ENCODE measurements at places on chromosomes 4 and X. TPM values are rescaled to one million over a fixed set of nuclear protein-coding genes. Genes with fewer than 3 reads are reported as not detected.

DOCK11 gene
- total RNA-seq, result 0.20 TPM

GAB3 gene
- 6.5 TPM for total RNA-seq

CLNK gene
- total RNA-seq, result not detected

CENPVL3 gene
- total RNA-seq, result not detected

ADH6 gene
- not detected for total RNA-seq

FHDC1 gene
- total RNA-seq, result 0.22 TPM

PNPLA4 gene
- total RNA-seq, result 7.8 TPM

PAGE2 gene
- total RNA-seq, result not detected

DDIT4L gene
- total RNA-seq, result 2.6 TPM

SOD3 gene
- total RNA-seq, result not detected

NUDT10 gene
- total RNA-seq, result not detected

GRCh38 chrX:119636419-119636818 lies 30.2 kb upstream of the NKRF start:
- DNase-seq, result no peak

DNA sequence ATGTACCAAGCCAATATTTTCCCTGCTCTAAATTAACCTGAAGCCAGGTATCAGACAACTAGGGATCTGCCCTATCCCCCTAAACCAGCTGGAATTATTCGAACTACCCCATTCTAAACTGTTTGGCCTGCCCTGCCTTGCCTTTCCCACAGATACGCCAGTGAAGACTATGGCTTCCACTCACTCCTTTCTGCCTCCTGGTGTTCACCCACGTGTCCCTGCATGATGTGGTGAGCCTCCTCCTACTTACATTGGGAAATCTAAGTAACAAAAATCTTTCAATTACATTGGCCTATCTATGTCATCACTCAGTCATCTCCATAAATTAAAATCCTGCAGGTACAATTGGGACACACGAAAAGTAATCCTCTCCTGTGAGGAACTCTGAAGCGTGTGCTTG lies 6.1 kb upstream of the LDOC1 start:
- DNase-seq, result no peak

GRCh38 chr4:152072001-152072485 lies 311.2 kb upstream of the GATB start:
- DNase-seq, result no peak

DNA sequence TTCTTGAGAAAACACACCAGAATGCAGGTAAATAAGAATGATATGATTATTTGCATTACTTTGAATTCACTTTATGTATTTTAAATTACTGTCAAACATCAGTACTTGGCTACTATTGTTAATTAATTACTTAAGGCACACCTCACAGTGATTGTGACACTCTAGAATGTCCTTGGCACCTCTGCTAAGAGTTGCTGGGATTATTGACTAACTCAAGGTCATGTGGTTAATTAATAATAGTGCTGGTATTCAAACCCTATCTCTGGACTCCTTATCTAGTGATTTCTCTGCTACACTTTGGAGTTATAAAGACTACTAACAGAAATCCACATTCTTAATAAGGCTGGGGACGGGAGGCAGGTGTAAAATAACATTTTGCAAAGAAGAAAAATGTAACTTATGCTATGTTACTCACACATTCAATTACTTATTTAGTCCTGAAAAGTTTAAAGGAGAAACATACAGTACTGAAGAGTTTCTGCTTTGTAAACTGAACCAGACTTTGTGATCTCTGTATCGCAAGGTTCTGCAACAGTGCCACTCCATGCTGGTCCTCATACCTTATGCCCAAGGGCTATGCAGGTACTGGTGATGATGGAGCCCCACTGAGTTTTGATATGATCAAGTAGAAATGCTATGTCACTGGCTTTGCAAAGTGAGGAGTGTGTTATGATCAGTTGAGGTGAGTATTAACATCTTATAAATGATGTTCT lies 242.7 kb downstream of the MID1IP1 start:
- DNase-seq, result no peak

- DNase-seq, result no peak
These were observed 7.3 kb downstream of the PLP1 start for GRCh38 chrX:103783971-103784370.

DNA sequence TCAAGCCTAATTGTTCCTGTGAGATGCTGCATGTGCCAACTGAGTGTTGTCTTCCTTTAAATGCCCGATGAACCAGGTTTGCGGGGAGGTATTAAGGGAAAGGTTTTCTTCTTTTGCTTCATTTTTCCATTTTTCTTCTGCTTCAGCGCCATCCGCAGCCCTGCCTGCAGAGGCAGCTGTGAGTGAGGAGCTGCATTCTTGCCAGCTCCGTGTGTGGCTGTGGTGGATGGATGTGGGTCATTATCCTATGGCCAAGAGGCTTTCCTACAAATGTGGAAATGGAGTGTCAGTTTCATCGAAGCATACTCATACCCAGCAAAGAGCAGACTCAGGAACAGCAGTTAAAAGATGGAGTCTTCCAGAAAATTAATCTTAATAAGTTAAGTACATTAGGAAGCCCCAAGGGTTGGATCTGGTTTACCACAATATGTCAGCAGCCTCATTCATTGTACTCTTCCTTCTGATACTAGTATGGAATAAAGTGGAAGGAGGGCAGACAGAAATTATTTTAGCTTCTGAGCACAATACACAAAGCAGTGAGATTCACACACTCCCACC lies 37.6 kb downstream of the TNIP3 start:
- DNase-seq, result no peak

- DNase-seq, result no peak
These were observed 6.5 kb downstream of the TLR8 start for GRCh38 chrX:12912791-12913482.

- no peak for DNase-seq
These were observed 111.7 kb upstream of the RPS6KA3 start for GRCh38 chrX:20378233-20378920.

DNA sequence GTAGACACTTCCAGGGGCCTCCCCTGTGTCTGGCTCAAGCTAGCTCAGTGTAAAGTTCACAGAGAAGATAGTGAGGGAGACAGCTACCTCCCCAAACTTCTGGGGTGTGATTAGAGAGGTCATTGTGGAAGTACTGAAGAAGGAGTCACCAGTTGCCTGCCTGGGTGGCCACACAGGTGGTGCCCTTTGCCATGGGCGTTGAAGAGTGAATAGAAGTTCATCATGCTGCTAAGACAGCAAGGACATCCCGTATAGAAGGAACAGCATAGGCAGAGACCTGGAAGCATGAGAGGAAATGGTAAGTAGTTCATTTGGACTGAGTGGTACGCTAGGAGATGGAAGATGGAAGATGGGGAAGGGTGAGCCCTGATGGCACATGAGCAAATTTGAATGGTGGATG lies 110.1 kb downstream of the PJA1 start:
- no peak for DNase-seq

GRCh38 chr4:15934259-15934658 lies 4.3 kb downstream of the FGFBP1 start:
- no peak for DNase-seq

- no peak for DNase-seq
These were observed at the start of gene DOK7 for GRCh38 chr4:3462790-3463415. Gene DOK7, plus strand, starts transcription at chr4:3463306. Its CDS starts 70 bp downstream, at chr4:3463376.

GRCh38 chr4:111979921-111980320 lies 165.3 kb upstream of the FAM241A start:
- no peak for DNase-seq

- DNase-seq, result no peak
These were observed 262.2 kb downstream of the SPOCK3 start for GRCh38 chr4:166972071-166972470.

GRCh38 chr4:136687118-136687517 lies 845.2 kb downstream of the PCDH18 start:
- DNase-seq, result no peak

DNA sequence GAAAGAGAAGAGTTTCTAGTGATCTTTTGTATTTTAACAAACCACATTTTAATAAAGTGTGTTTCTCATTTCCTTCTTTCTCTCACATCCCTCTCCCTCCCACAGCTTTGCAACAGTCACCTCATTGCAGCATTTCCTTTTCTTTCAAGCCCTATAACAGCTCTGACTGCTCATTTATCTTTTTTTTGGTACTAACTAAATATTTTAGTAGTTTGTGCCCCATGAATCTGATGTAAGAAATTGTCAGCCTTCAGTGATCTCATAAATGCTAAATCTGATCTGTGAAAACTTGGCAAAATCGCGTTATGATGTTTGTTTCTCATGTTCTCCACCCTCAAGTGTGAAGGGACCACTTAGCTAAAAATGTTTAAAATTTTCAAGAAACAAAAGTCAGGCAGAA lies 258.5 kb upstream of the SLIT2 start:
- peak; percentile 45 for DNase-seq

- no peak for DNase-seq
These were observed 12.1 kb upstream of the ANTXR2 start for GRCh38 chr4:80085081-80085480.

- DNase-seq, result no peak
These were observed 49.6 kb downstream of the KLHL13 start for GRCh38 chrX:118066867-118067515.

GRCh38 chrX:109448282-109448938 lies 33.5 kb downstream of the GUCY2F start:
- DNase-seq, result no peak

DNA sequence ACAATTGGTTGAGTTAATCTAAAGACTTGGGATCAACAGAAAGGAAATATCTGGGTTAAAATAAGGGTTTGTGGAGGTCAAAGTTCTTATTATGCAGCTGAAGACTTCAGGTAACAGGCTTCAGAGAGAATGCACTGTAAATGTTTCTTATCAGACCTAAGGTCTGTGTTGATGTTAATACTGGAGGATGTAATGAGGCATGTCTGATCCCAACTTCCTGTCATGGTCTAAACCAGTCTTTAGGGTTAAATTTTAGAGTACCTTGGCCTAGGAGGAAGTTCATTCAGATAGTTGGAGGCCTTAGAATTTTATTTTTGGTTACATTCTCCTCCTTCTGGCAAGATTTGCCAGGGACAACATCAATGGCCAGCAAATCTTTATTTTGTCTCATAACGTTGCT lies 72.1 kb upstream of the GC start:
- DNase-seq, result no peak

DNA sequence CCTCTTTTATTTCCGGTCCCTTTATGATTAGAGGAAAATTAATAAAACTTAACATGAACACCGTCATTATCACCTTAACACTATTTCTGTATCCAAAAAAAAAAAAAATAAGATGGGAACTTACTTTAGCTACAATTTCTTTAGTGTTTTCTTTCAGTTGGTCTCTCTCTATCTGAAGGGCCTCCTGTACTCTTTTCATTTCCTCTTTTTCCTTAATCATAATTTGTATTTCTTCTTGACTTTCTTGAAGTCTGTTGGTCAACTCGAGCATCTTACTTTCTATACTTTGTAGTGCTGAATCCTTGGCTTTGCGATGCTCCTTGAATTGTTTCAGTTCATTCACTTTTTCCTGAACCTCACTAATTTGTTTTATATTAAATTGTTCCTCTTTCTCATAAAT lies 45.3 kb upstream of the BDH2 start:
- no peak for DNase-seq

DNA sequence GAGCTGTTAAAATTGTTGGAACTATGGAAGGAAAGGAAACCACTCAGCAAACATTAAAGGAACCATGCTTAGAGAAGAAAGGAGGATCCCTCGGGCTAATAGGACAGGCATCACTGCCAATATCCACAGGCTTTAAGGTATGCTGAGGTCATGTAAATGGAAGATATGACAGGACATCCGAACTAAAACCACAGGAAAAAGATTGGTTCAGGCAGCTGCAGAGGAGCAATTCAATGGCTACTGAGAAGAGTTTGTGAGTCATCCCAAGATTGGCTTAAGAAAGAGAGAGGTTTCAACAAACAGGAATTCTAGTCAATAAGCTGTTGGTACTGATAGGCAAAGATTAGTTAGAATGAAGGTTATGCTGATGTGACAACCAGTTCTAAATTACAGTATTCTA lies 106.4 kb upstream of the FAM241A start:
- DNase-seq, result no peak

DNA sequence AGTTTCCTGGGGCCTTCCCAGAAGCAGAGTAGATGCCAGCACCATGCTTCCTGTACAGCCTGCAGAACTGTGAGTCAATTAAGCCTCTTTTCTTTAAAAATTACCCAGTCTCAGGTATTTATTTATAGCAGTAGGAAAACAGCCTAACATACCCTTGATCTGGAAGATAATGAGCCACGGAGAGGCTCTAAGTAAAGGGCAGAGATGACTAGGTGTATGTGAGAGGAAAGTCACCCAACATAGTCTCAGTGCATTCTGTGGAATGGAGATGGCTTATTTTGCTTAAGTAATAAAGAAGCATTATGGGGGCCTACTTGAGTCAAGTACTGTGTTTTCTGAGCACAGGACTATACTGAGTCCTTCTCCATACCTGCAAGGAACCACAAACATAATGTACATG lies 199.5 kb downstream of the CPEB2 start:
- DNase-seq, result no peak

DNA sequence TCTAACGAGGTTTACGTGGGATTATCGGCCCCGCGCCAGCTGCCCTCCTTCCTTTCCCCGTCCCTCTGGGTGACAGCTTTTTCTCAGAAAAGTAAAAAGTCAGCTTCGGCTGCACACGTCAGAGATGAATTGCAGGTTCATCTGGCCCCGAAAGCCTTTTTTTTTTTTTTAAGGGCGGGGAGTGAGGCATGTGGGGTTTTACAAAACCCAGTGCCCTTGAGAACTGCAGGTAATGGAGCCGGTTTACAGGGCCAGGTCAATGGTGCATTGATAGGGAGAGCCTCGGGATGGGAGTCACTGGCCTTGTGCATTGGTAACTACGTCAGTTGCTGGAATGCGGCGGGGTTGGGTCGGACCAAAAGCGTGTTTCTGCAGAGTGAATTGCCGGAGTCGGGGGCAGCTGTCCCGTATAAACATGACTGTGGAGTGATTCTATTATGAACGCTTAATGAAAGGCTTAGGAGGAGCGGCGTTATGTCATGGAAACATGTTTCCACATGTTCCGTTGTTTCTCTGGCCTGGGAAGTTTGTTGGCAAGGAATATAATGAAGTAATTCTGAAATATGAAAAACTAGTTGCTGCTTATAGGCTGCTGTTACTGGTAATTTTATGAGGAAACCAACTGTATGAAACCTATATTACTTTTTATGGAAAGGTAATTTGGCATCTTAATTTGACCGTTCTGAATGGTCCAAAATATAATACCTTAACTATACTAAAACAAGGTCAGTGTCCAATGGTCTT lies 1.1 kb downstream of the HSPA4L start:
- DNase-seq, result peak; percentile 70

DNA sequence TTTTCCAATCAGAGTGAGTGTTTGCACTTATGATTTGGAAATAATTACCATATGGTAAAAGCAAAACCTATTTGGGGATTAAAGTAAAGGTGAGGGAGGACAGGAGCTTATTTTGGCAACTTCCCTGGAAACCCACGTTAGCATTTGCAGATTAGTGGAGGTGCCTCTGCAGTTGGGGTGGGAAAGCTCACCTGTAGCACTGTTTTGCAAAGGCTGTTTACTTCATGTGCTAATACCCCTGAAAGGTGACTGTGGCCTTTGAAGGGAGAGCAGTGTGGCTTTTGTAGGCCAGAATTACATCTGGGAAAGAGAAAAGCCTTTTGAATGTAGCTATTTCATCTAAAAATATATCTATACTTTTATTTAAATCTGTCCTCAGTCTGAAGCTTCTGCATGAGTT lies 9.4 kb downstream of the SUPT20HL1 start:
- no peak for DNase-seq
